ENCODE measurements at places on chromosomes 13 and 19.

DNA sequence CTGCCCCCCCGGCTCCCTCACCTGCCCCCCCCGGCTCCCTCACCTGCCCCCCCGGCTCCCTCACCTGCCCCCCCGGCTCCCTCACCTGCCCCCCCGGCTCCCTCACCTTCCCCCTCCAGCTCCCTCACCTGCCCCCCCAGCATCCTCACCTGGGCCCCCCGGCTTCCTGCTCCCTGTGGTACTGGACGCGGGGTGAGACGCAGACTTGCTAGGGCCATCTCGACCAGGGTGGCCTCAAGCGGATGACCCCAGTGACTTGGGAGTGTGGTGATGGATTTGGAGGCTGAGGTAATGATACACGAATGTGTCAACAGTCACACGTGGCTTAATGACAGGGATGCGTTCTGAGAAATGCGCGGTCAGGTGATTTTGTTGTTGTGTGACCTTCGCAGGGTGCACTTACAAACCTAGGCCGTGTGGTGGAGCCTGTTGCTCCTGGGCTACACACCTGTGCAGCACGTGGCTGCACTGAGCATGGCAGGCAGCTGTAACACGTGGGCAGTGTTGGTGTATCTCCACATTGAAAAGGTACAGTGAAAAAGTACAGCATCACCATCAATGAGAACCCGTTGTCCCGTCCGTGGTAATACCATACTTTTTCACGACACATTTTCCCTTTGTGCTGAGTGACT is 197.8 kb downstream of the TEX29 start:
- DNase-seq: no peak

- no peak for DNase-seq
Measured at GRCh38 chr13:41452462-41452861, 4.9 kb upstream of the RGCC start.

DNA sequence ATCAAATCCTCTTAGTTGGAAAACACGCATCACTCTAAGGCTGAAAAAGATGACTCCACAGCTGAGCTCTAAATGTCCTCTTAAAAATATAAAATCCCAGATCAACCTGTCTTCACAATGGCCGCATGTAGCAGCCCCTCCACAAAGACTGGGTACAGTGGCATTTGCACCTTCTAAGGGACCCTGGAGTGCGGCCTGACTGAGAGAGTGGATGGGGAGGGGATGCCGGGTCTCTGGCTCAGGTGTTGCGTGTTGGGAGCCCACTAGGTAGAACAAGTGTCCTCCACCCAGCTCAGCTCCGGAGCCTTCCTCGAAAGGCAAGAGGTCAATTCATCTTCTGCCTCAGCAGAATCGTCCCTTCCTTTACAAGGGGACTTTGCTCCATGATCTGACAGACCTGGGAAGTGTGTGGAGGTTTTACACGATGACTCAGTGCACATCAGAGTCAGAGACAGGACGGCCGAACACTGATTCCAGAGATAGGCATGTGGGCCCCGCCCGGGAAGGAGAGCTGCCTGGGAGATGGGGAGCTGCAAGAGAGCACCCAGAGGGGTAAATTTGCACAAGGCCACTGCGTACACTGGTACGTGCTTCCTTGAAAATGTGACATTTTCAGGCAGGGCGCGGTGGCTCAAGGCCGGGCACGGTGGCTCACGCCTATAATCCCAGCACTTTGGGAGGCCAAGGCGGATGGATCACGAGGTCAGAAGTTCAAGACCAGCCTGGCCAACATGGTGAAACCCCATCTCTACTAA is 23.5 kb upstream of the SLC15A1 start:
- peak; percentile 86 for DNase-seq

DNA sequence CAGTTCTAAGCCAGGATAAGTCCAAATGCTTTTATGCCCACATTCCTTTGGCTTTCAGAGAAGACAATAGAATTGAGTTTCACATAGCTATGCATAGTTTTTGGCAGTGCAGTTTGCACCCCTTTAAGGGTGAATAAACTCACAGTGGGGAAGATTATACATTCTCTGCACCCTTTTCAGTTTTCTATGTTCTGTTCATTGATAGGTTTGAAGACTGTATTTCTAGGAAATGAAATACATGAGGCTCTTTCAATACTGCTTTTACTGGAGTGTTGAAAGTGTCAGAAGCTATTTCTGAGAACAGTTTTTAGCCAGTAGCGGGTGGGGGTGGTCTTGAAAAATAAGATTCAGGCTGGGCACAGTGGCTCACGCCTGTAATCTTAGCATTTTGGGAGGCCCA is 46.2 kb downstream of the IPO5 start:
- DNase-seq: no peak

GRCh38 chr19:10998666-10999065 is 37.8 kb downstream of the SMARCA4 start:
- DNase-seq: no peak

- peak; percentile 77 for DNase-seq
Measured at GRCh38 chr13:33279414-33280278, 5.9 kb downstream of the STARD13 start.

- no peak for DNase-seq
Measured at GRCh38 chr13:100822871-100823443, 148.4 kb upstream of the TMTC4 start.

- DNase-seq: no peak
Measured at GRCh38 chr13:30319655-30320054, 12.3 kb upstream of the KATNAL1 start.

DNA sequence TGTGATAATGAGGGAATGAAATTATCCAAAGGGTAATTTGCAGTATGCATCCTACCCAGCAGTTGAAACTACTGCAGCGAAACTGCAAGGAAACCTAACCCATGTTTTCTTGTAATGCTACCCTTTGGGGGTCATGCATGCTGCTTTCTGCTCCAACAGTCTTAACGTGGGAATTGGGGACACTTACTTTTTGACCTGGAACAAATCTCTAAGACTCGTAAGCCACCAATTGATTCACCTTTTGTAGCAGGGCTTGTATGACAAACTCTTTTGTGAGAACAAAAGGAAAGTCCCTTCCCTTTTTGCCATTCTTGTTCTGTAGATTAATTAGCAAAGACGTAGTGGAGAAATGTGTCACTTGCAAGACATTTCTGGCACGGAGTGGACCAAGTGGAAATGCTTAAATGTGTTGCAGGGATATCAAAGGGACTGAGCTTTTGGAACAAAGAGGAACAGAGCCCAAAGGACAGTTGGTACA is 27.4 kb downstream of the LRCH1 start:
- no peak for DNase-seq

- DNase-seq: no peak
Measured at GRCh38 chr19:46943150-46943946, 76.3 kb upstream of the NPAS1 start.

DNA sequence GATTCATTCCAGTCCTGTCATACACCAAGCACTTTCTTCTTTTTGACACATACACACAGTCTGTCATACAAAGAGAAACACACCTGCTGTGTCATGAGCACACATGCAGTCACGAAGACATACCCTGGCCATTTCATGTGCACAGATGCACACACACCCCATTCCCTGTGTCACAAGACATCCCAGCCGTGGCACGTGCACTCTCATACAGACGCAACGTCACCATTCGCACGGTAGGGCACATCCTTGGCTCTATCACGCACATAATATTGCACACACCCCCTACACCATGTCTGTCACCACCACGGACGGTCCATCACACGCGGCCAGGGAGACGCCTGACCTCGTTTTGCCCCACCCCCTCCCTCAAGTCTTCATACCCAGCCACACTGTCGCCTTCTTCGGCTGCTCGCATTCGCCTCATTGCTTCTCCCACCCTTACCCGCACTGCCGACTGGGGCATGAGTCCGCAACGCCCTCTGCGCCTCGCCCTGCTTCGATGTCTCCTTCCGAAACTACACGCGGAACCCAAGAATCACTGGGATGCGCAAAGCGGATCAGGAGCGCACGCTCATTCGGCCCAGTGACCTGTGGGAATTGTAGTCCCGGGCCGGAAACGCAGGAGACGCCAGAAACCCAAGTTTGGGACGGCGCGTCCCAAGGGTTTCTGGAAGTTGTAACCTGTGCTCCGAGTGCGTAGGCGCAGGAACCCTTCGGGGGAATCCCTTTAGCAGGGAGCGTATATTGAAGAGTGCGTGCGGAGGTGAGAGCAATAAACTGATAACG is 6.8 kb upstream of the ZNF283 start:
- DNase-seq: peak; percentile 41

DNA sequence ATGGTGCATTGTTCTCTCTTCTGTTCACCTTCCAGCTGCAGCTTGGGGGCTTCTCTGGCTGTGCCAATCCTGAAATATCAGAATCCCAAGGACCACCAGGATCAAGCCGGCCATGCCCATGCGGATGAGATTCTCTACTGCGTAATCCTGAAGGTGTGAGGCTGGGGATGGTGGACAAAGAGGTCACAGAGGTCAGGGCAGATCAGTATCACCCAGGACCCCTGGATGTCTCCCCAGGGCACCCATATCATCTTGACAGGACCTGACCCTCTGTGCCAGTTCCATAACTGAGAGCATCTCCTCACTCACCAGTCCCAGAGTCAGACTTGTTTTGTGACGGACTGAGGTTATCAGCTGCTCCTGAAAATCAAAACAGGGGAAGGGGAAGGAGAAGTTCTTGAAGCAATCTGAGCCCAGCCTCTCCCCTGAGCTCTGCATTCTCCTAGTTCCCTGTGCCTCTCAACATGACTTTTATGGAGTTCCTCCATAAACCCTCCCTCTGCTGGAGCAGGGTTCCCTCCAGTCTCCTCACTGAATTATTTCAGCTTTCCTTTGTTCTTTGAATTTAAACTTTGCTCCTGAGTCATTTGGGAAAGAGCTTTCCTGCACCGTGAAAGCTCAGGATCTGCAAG is 5.5 kb downstream of the LILRA5 start:
- DNase-seq: no peak

- DNase-seq: no peak
Measured at GRCh38 chr19:16088351-16089009, 12.2 kb downstream of the TPM4 start.

GRCh38 chr19:33602576-33603204 is 19.1 kb upstream of the CHST8 start:
- DNase-seq: no peak

DNA sequence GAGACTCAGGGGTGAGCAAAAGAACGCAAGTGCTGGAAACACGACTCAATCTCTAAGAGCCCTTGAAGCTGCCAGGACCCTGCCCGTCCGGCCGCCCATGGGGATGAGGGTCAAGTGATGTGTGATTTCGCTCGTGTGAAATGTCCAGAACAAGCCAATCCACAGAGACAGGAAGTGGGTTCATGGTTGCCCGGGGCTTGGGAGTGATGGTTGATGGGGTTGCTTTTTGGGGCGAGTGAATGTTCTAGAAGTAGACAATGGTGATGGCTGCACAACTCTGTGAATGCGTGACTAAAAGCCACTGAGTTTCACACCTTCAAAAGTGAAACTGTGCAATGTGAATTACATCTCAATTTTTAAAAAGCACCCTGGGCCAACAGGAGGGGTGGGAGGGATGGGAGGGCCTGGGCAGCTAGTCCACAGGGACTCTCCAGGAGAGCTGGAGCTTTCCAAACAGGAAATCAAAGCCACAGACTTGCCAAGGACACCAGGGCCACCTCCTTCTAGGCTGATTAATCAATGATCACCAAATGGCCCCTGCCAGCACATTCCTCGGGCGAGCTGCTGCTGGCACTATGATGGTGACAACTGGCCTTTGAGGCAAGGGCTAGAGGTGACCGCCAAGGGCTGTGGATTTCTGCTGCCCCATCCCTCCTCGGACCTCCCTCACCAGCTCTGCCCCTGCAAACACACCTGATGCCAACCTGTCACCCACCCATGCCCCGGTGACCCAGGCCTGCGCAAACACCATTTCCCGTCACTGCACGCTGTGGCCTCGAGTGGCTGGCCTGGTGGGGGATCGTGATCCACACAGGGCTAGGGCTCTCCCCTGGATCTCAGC is 14.0 kb downstream of the DPP9 start:
- no peak for DNase-seq

DNA sequence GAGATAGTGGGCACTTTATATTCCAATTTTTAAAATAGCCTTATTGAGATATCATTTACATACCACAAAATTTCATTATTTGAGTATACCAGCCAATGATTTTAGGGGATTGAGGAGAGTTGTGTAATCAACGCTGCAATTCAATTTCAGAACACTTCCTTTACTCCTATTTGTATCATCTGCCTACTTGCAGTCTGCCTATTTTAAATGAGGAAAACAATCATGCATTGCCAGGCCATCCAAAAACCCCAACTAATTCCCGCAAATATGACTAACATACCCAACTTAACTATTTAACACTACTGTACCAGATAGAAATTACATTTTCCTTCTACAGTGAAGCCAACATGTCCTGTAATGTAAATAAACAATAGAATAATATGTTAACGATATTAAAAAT is 26.7 kb downstream of the CAB39L start:
- no peak for DNase-seq

DNA sequence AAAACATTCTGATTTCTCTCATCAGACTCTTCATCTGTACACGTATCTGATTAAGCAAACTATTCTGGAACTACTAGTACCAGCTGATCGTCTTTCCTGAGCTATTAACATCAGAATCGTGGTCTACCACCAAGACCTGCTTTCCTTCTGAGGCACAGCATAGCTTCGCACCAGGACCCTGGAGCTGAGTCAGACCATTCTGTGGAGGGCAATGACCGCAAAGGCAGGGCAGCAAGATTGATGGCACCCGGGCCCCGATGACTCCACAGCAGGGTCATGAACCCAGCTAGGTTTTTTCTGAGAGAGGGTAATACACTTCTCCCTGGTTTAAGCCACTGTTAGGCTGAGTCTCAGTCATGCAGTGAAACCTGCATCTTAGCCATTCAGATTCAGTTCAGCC is 158.7 kb upstream of the GPR12 start:
- no peak for DNase-seq

DNA sequence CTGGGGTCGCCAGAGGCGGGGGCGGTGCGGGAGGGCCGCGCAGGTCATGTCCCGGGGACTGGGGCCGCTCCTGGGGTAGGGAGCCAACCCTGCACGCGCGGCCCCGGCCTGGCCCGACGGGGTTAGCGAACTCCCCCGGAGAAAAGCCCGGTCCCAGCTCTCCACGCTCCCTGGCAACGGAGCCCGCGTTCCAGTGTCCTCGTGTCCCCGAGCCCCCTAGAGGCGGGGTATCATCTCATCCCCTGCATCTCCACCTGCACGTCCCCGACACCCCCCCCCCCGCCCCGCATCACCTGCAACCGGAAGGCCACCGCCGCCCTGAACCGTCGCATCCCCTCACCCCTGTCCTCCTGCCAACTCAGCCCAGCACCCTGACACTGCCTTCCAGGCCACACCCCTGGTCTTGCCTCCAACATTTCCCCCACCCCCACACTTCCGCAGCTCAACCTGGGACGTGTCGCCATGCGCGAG is 2.7 kb downstream of the WDR88 start:
- no peak for DNase-seq

GRCh38 chr13:30340331-30341250 is 33.2 kb upstream of the KATNAL1 start:
- DNase-seq: peak; percentile 34
